Effector CD4-positive, alpha-beta T cell (primary cell): ENCODE measurements at places on chromosomes 1 and 21.

DNA sequence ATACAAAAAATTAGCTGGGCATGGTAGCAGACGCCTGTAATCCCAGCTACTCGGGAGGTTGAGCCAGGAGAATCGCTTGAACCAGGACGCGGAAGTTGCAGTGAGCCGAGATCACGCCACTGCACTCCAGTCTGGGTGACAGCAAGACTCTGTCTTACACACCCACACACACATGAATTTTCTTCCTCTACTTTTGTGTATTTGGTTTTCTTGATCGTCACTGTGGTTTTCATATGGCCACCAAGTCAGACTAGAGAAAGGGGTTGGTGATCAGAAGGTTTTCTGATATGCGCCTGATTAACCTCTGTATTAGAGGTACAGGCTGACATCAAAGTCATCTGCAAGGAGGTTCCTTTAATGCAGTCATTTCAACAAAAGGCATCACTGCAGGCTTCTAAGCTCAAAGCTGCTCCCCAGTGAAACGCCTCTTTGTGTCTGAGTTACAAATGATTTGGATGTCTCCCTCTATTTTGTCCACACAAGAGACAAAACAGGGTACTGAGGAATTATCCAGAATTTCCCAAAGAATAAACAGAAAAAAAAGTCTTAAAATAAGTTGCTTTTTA lies 11.1 kb downstream of the SH2D1B start:
- no peak for DNase-seq

DNA sequence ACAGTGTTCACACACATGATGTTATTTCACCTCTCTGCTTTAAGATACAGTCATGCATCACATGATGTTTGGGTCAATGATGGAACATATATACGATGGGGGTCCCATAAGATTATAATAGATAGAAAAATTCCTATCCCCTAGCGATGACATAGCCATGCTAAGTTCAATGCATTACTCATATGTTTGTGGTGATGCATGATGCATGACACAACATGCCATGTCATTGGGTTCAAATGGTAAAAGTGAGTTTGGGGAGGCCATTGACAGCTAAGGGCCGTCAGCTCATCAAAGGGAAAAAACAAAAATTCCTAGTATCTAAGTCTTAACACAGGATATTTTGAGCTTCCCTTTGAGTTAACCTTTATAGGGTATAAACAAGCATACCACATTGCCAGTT lies 73.6 kb downstream of the ATP1A1 start:
- DNase-seq: no peak

DNA sequence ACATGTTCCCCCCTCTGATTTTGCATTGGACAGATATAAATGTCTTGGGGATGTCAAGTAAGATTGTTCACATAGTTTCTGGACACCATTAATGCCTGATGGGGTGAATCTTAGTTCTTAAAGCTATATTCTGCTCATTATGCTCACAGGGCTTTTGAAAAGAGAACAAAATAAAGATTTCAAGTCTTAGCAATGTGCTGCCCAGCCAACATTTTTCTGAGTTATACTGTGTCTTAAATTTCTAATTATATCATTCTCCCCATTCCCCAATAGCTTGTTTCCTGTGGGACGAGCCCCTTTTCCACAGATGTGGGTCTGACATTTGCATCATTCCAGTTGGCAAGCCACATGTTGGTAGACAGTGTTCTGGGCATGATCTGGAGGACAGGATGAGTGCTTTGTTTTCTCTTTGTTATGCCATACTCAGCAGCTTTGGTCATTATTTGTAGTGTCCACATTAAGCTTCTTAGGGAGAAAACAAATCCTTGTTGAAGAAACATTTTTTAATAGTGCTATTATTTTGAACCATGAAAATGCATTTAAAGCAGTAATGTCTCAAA lies 32.8 kb downstream of the MTARC1 start:
- DNase-seq: no peak

- DNase-seq: no peak
Observed at GRCh38 chr1:175725684-175726083, 17.7 kb downstream of the TNR start.

- no peak for DNase-seq
Observed at GRCh38 chr1:97350241-97350640, 570.6 kb downstream of the DPYD start.

GRCh38 chr1:109259674-109260557 lies 10.6 kb downstream of the CELSR2 start:
- no peak for DNase-seq

- DNase-seq: no peak
Observed at GRCh38 chr1:204731985-204732575, 46.5 kb upstream of the LRRN2 start.

DNA sequence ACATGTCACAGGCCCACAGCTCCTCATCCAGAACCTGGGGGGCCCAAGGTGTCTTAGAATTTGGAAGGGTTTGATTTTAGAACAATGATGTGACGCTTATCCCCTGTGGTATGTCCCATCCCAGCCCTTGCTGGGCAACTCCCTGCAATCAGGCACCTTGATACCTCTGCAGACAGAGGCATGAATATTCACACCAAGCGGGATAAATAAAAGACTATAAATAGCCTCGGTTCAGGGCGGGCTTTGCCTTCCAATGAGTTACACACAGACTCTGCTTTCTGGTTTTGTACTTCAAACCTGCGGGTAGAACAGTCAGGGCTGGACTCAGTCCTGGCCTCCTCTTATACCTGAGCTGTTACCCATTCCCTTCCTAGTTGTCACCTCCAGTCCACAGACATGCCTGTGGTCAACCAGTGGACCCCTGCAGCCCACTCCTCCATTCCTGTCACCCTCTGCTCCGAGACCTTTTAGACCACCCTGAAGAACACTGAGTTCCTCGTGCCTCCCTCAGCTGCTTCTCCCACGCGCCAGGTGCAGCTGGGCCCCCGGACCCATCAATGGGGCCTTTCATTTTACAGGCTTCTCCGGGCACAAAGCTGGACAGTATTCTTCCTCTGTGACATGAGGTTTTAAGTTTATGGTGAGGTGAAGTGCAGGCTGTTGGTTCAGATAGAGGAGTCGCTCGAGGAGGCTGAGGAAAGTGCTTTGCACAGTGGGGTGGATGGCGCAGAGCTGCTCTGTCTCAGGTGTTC lies 120.1 kb upstream of the TNR start:
- DNase-seq: no peak

GRCh38 chr1:158799689-158800088 lies 18.7 kb upstream of the OR6N2 start:
- no peak for DNase-seq

DNA sequence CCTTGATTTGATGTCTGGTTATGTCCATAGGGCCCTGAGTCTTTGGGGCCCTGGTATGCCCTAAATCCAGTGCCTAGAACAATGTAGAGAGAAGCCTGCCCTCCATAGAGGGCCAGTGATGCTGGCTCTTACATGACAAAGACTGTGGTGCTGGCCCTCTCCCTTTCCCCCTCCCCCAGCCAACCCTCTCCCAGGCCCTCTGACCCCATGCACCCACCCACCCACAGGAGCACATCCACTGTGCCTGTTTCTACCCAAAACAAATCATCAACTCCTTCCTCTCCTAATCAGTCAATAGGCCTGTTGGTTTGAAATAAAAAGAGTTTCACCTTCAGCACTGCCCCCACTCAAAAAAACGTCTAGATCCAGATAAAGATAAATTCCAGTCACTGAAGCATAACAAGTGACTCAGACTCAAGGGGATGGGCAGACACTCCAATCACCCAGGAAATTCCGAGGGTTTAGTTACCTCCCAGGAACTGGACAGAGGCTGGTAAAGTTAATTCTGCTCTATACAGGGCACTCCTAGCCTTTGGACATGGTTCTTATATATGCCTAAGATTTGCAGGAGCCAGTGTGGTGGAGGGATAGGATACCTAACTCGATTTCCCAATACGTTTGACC lies 144.8 kb upstream of the VANGL1 start:
- DNase-seq: no peak

DNA sequence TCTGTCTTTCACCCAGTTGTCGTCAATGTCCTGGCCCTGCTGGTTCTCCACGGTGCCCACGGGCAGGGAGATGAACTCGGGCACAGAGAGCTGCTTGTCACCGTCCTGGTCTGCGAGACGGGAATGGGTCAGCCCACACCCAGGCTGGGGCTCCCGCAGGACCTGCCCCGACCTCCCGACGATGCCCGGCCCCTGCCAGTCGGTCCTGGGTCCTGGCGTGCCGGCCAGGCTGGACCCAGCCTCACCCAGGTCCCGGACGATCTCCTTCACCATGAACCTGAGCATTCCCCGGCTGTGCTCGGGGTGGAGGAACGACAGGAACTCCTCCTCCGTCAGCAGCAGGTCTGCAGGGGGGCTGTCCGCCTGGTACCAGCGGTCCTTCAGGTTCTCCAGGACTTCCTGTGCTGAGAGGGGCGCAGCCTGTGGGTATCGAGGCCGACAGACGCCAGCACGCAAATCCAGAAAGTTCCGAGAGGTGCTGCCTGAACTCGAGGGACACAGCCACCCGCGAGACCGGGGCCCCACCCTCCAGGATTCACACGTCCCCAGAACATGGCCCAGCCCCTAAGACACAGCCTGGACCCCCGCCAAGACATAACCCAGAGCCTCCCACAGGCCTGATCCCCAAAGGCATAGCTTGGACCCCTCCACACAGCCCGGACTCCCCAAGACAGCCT lies 4.7 kb upstream of the TNFRSF4 start:
- no peak for DNase-seq

DNA sequence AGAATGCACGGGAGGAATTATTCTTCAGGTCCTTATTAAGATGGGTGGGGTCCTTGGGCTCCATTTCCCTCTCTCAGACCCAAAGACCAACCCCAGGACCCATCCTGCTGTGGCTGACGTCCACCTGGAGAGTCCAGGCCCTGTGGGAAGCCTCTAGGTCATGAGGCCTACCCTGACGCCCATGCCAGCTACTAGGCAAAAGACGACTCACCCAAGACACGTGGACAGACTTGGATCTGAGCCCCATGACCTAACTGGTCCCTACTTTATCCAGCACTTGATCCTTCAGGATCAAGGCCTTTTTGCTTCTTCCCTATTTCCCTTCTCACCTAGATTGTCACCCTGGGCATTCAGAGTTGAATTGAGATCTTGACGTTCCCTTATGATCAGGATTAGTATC lies 56.0 kb upstream of the CASZ1 start:
- no peak for DNase-seq

DNA sequence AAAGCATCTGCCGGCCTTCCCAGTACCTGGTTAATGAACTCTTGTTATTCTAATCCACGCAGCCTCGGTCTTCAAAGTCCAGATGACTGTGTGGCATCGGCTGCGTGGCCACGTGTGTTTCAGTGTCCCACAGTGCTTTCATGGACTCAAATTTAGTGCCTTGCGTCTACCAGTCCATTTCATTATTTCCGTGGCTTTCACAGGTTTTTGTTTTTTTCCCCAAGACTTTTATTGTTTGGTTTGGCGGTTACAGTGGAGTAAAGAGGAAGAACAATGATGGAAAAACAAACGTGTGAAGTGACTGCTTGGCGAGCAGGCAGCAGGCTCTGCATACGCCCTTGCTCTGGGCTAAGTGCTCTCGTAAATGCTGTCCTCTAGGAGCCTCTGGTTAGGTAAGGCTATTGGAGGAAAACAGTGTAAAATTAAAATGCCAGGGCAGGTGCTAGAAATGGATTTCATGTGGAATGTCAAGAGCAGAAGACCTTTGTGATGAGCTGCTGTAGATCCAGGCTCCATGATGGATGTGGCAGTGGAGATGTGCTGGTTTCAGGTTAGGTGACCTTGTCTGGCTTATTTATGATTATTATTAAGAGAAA lies 536.3 kb downstream of the KIF26B start:
- no peak for DNase-seq

DNA sequence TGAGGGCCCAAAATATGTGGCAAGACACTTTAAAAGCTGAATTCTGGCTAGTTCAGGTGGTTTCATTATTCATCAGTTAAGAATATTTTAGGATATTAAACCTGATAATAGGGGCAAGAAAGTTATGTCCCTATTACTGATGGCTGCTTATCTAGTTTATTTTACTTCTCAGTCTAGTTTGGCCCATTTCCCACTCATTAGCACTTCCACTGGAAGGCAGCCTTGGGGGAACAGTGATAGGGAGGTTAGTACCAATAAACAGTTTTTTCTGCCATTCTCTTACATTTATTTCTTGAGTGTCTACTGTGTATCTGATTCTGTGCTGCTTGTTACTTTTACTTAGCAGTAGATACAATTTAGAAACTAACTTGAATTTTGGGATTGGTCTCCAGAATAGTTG lies 9.0 kb downstream of the PPP1R12B start:
- no peak for DNase-seq

GRCh38 chr1:92854101-92854785 lies 22.4 kb downstream of the RPL5 start:
- no peak for DNase-seq
